ENCODE measurements at places on chromosomes 2 and 18. TPM values are rescaled to one million over a fixed set of nuclear protein-coding genes. Genes with fewer than 3 reads are reported as not detected.

DNA sequence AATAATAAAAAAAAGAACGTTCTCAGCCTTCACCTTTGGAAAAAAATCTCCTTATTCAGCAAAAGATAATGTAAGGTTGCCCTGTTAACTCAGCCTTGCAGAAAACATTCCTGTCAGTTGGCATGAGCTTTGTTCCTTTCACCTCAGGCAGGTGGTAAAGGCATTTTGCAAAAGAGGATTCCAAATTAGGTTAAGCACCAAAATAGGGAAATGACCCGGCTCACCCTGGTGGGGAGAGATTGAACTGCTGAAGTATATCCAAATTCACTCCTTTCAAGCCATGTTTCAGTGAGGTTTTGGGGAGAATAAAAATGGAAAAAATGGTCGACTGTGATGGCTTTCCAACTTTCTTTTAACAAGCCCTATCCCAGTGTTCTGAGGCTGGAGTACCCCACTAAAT, 1988.8 kb upstream of the PIK3C3 start:
- DNase-seq, result no peak

DNA sequence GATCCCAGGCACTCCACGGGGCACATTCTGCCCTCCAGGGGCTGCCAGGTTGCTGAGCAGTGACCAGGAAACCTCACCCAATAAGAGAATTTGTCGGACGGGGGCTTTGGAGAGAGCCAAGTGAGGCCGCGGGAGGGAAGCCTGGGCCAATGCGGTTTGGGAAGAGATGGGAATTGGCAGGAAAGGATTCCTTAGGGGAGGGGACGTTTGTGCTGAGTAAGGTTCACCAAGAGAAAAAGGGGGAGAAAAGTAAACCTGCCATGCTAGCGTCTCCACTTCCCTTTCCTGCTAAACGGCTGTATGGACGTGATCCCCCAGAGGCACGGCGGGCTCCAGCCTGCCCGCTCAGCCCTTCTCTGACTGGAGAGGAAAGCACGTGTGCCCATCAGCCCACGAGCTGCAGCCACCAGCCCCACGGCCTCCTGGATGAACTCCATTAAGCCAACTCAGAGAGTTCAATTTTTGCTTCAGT, 194.4 kb upstream of the ID2 start:
- DNase-seq, result no peak

DNA sequence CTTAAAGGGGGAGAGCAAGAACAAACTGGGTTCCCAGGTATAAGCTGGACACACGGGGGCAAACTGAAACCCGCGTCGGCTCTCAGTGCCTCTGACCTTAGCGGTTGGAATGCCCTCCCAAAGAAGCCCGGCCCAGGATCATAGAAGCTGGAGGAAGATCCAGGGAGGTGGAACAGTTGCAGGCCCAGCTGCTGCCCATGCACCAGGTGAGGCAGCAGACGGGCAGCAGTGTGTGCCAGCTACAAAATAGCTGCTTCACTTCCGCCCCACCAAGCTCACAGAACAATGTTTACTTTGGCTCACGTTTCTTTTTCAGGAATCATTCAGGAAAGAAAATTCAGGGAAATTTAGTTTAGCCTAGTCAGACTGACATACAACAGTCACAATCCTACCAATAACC, 3.9 kb upstream of the ERMN start:
- no peak for DNase-seq

- no peak for DNase-seq
These were observed 70.0 kb upstream of the NEUROD1 start for GRCh38 chr2:181750305-181750704.

- no peak for DNase-seq
These were observed 120.9 kb upstream of the SMIM21 start for GRCh38 chr18:75548353-75548905.

GRCh38 chr18:2617401-2617998, 38.0 kb upstream of the SMCHD1 start:
- no peak for DNase-seq

DNA sequence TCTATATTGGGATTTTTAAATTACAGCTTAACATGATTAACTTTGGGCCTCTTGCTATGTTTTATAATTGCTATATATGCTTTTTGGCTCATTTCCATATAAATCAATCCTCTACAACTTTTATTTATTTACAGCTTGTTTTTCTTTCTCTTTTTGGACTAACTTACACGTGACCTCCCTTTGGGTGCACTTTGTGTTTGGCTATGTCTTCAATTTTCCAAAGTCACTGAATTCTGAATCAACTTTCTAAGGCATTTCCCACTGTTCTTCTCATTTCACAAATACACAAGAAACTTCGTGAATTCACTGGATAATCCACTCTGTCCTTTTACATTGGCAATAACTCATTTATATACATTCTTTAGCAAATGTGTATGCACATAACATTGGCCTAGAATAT, 5.4 kb upstream of the CPS1 start:
- no peak for DNase-seq

- no peak for DNase-seq
These were observed 419.1 kb upstream of the DSEL start for GRCh38 chr18:67935638-67936037.

GRCh38 chr2:11530864-11531465, 2.9 kb upstream of the GREB1 start:
- no peak for DNase-seq

DNA sequence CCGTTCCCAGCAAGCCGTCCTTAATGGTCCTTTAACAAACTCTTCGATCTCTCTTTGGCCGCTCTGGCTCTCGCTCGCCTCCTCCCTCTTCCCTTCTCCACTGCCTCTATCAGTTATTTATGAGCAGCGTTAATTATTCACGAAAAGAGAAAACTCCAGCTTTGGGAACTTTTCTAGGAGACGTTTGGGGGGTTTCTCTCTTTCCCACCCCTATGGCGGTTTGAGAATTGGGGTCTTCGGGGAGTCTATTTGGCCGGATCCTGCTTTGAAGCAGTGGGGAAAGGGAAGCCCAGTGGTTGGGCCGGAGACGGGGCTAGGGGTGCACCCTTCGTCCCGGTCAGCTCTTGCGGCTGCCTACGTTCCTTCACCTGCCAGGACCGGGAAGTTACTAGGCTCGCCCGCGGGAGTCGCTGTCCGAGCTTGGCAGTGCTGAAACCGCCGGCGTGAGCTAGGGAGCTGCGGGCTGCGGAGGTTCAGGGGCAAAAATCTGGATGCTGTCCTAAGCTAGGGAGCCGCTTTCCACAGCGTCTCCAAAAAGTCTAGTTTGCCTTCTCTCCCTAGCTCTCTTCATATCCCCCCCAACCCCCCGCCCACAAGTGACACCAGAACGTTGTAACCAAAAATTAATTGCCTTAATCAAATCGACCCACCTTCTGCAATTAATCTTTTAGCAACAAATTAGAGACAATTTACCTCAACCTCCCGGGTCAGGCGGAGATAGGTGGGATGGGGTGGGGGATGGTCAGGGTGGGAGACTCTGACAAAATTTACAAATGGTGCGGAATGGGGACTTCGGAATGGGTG, 8.9 kb upstream of the SKOR2 start:
- DNase-seq, result no peak

GRCh38 chr18:23578891-23579653, 7.2 kb downstream of the NPC1 start:
- no peak for DNase-seq

- DNase-seq, result no peak
These were observed 4.3 kb upstream of the GATA6 start for GRCh38 chr18:22165049-22165602.

DNA sequence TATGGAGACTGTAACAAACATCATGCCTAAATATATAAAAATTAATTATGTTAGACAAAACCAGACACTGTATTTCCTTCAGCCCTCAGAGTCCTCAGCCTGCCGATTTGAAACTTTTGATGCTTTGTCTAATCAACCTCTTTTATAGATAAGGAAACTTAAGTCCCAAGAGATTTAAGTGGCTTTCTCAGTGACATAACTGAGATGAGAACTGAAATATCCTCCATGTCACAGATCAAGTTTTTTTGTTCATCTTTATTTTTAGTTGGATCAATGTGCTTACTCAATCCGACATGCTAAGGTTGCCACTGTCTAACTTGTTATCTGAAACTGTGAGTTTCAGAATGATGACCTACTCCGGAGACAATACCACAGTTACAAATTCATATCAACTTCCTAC, 72.3 kb downstream of the BARD1 start:
- no peak for DNase-seq

GRCh38 chr2:241677392-241677791, 9.2 kb downstream of the DTYMK start:
- DNase-seq, result no peak

DNA sequence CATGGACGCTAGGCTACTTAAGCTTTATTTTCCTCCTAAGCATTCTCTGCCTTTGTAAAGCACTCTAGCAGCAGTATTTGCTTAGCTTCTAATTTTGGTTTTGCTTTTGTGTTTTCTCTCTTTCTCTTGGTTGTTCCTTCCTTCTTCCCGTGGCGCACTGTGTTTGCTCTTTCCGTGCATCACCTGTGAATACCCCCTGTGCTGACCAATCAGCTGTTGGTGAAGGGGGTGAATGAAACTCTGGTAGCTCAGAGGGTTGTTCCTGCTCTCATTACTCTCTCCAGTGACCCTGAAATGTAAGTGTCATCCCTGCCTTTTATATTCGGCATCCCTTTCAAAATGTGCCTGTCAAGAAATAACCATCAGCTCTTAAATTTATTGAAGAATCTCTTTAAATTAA, 45.5 kb upstream of the TNFRSF11A start:
- DNase-seq, result no peak

DNA sequence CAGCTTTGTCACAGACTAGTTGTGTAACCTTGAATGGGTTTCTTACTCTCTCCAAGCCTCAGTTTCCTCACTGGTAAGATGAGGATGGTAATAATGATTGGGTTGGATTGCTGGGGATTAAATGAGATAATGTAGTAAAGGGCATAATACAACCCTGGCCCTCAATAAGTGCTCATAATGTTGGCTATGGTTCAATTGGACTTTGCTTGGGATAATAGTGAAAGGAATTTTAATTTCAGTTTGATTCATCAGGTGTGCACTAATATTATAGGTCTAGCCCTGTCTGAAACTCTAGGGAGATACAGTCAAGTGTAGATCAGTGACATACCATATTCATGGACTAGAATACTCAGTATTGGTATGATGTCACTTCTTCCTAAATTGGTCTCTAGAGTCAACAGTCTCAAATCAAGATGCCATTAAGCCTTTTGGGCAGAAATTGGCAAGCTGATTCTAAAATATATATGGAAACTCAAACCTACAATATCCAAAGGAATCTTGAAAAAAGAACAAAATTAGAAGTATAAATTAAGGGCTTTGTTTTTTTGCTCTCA, 161.4 kb downstream of the SMAD7 start:
- no peak for DNase-seq

EPAS1 gene
- 312 TPM for polyA plus RNA-seq

CCDC74A gene
- 14.1 TPM for polyA plus RNA-seq

TEX44 gene
- polyA plus RNA-seq, result not detected

PGAP1 gene
- polyA plus RNA-seq, result 4.1 TPM

Measured in BJ (cell line).